Activated CD8-positive, alpha-beta memory T cell treated with anti-CD3 and anti-CD28 coated beads for 1 hour (primary cell): ENCODE measurements at places on chromosomes 6 and 20.

- peak; percentile 25 for DNase-seq
These were observed at the start of gene CTSZ for GRCh38 chr20:59006864-59007664. Gene CTSZ (minus strand): TSS chr20:59007254. CDS start chr20:59007128, 126 bp downstream.

- DNase-seq = no peak
These were observed 7.2 kb downstream of the PEX3 start for GRCh38 chr6:143457563-143458359.

- DNase-seq = no peak
These were observed 68.5 kb downstream of the TRMT11 start for GRCh38 chr6:126054802-126055201.

GRCh38 chr6:52138284-52138683, 47.9 kb upstream of the IL17A start:
- no peak for DNase-seq

- DNase-seq = no peak
These were observed 390.2 kb upstream of the FLRT3 start for GRCh38 chr20:14727485-14728150.

DNA sequence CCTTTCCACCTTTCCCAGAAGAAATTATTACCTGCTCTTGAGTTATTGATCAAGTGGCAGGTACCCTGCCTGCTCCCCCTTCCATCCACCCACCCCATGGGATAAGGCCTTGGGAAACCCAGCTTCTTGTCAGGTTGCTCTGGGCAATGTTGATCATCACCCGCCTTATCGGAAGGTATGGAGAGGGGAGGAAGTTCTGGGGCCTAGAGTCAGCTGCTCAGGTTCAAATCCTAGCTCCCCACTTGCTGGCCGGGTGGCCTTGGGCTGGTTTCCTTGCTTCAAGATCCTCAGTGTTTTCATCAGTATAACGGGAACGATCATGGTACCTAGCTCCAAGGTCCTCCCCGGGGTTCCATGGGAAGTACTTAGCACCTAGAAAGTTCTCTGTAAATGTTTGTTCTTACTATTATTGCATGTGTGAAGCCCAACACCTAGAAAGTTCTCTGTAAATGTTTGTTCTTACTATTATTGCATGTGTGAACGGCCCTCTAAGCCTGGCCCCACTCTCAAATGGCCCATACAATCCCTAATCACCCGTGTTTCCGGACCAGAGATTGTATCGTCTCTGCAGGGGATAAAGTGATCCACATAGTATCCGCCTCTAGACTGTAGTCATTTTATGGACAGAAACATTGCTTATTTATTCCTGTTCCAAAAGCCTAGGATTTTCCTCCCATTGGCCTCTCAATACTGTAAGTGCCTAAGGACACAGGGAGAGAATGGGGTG, 1.1 kb upstream of the PREX1 start:
- DNase-seq = no peak

DNA sequence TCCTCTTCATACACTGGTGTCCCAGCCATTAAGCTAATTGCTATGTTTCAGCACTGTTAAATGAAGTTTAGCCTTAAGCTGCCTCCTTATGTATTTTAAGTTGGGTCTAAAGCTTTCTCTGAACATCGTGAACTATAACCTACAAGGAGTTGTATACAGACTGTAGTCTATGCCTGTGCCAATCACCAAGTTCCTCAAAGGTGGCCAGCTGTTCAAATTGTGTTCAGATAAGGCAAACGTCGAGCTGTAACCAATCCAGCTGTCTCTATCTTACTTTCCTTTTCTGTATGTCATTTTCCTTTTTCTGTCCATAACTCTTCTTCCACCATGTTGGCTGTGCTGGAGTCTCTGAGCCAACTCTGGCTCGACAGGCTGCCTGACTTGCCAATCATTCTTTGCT, 199.6 kb downstream of the OGFRL1 start:
- no peak for DNase-seq

DNA sequence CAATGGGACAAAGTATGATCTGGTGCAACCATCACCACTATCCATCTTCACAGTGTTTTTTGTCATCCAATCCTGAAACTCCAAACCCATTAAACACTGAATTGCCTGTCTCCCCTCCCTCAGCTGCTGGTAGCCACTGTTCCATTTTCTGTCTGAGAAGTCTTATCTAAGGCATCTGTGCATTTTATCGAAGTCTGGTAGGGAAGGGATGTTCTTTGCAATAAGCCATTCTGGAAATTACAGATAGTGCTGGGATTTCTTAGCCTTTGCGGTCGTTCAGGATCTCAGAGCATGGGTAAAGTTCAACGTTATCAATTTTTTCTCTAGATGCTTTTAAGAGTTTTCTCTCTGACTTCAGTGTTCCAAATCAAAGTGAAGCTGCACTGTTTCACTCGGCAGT, 24.1 kb downstream of the KIF25 start:
- DNase-seq = no peak

- no peak for DNase-seq
These were observed 720.5 kb downstream of the MAFB start for GRCh38 chr20:39968495-39968894.

DNA sequence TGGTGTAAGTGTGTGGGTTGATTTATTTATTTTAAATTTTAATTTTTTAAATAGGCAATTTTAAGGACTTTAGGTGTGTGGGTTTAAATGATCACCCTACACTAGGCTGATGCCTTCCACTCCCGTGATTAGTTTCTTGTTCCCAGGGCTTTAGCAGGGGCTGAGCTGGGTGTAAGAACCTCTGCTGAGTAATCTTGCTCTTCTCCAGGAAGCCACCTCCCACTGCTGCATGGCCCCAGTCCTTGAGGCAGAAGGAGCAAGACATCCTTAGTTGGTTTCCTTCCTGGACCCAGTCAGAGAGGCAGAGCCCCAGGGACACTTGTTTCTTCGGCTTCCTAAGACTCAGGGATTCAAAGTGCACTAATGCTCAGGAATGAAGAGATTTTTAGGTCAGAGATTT, 19.8 kb upstream of the CDC5L start:
- DNase-seq = no peak

GRCh38 chr6:146316175-146316495, 227.5 kb upstream of the RAB32 start:
- DNase-seq = no peak

DNA sequence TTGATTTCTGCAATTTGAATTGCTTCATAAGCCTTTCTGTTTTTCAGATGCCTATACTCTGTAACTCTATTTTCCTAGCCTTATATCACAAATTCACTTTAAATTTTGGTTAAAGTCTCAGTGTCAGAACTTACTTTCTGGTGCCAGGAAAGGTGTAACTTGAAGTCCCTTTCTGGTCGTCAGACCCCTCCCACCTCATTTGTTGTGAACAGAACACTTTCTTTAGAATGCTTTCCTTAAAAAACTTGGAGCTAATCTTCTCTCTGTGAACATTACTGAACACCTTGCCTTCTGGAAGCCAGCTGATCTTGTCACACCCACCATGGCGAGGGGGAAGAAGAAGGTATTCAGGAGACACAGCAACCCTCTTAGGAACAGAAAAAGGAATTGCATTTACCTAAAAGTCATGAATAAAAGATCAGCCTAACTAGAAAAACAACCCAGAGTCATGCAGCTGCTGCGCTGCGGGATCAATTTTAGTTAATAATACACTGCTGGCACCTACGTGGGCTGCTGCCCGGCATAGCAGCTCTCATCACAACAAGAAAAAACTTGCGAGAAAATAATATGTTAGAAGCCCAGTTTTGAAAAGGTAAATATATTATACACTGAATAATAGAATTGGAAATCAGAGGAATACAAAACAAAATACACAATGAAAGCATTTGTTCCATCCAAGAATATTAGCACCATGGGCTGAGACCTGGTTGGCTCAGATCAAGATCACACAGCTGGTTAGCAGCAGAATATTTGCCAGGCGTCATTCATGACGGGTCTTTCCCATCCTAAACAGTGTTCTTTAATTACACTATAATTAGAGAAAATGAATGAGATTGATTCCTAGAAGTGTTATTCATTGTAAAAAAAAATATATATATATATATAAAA, 5.8 kb upstream of the FAM217A start:
- no peak for DNase-seq

DNA sequence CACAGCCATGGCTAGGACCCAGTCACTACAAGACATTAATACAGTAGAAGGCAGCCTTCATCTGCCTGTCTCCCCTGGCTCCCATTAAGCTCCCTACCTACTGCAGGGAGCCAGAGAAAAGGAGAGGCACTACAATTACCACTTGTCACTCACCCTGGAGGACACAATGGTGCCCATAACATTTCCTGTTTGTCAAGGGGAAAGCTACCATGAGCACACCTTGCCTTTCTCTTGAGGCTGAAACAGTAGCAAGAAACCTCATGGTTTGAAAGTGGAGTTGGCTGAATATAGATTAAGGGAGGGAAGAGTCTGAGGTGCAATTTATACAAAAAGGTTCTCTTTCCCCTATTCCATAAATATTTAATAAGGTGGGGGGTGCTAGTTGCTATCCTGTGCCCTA, 27.9 kb downstream of the STK38 start:
- DNase-seq = no peak

- DNase-seq = no peak
These were observed 89.9 kb downstream of the PDE7B start for GRCh38 chr6:135941275-135942025.

- no peak for DNase-seq
These were observed 121.3 kb downstream of the TOX2 start for GRCh38 chr20:44035924-44036323.

GRCh38 chr6:161890133-161890831, 616.4 kb upstream of the AGPAT4 start:
- DNase-seq = no peak

DNA sequence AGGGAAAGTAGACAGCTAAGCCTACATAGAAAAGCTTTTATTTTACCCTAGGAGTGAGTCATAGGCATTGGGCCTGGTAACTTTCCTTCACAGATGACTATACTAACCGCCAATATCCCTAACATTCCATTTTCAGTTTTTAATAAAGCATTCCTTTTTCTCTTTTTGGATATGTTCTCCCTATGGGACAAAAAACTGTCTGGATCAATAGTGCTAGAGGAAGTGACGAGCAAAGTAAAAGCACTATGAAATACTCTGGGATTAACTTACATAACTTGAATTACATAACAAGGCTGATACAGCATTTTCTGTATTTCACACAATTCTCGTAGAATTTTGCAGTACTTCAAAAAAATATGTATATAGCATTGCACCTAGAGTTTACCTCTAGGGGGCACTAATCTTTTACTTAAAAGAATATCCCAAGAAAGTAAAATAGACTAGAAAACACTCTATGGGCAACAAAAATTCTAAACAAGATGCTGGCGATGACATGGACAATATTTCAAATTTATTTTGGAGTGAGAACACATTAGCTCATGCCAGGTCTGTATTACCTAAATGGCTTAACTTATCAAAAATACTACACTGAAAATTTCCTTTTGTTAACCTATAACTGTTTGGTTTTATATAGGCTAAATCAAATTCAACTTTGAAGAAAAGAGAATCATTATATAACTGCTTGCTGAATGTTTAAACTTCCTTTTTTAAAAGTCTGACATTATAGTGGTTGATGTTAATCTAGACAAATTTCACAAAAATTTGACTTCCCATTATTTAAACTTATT, 66.3 kb upstream of the DST start:
- no peak for DNase-seq

DNA sequence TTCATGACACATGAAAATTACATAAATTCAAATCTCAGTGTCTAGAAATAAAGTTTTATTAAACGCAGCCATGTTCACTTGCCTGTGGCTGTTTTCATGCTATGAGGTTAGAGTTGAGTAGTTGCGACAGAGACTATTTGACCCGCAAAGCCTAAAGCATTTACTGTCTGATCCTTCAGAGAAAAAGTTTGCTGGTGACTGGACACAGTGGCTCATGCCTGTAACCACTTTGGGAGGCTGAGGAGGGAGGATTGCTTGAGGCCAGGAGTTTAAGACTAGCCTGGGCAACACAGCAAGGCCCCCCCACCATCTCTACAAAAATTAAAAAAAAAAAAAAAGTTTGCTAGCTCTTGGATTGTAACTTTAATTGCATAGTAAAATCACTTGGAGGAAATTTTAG, 9.2 kb downstream of the SMIM28 start:
- DNase-seq = no peak

GRCh38 chr6:28537509-28538140, 11.9 kb downstream of the GPX5 start:
- no peak for DNase-seq

- no peak for DNase-seq
These were observed 29.5 kb downstream of the MTHFD1L start for GRCh38 chr6:150894935-150895552.

DNA sequence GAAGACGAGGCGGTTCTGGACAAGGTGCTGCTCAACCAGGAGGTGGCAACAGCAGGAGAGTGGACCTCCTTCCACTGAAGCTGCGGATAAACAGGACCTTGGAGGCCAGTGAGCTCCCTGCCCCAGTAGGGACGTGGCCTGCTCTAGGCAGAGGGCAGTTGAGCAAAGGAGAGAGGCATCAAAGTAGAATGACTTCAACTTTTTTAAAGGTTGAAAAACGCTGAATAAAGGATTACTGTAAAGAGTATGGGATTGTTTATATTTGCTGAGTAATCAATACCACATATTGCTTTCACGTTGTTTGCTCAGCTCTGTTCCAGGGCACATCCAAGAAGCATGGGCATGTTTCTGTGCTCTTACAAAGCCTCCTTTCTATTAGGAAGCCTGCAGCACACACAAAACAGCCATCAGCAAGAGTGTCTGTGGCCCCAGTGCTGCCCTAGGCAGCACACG, 48.1 kb downstream of the ERMARD start:
- DNase-seq = no peak

DNA sequence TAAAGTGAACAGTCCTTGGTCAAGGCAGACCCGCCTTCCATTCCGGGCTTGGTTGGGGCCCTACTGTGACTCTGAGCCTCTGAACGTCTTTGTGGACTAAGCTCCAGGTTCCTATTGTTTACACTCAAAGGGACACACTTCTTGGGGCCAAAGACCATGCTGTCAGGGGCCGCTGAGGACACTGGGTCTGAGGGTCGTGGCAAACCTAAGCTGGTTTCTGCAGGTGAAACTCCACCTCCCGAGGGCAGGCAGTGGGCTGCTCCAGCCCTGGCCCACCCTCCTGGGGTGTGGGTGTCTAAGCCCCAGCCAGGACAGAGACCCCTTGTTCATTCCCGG, 43.1 kb downstream of the DSTN start:
- DNase-seq = no peak

DNA sequence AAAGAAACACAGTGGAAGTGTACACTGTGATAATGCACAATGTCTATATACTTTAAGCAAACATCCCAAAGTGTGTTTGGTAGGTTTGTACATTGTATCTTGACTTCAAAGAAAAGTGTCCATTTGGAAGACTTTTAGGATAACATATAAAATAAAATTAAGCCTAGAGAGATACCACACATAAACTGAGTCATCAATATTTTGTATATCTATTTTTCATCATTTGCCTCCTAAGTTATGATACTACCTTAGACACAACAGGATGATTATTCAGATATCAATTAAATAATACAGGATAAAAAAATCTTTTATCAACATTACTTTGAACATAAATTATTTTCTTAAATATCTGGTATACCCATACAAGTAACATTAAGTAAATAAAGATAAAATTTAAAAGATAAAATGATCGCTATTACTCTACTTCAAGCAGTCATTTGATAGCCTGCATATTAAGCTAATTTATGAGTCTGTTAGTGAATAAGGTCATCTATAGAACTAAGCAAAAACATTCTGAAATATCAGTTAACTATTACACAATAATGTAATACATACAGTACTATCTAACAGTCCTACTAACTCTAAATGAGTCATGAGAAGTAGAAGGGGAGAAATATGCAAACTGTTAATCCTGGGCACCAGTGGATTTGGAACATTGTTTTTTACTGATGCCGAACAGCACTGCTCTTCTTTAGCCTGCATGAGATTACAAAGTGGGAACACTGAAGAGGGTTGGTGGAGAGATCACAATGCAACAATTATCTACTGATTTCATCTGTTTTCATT, 158.4 kb upstream of the SIM1 start:
- no peak for DNase-seq
